ENCODE measurements at places on chromosomes 1 and 21.

- DNase-seq = peak; percentile 41
Measured at GRCh38 chr1:113981962-113982931, 3.0 kb downstream of the OLFML3 start.

GRCh38 chr21:14215971-14216641 is at the start of gene RBM11:
TSS of gene RBM11 (plus strand) at chr21:14216157. CDS start at chr21:14216187, 30 bp downstream.
- peak; percentile 81 for DNase-seq

DNA sequence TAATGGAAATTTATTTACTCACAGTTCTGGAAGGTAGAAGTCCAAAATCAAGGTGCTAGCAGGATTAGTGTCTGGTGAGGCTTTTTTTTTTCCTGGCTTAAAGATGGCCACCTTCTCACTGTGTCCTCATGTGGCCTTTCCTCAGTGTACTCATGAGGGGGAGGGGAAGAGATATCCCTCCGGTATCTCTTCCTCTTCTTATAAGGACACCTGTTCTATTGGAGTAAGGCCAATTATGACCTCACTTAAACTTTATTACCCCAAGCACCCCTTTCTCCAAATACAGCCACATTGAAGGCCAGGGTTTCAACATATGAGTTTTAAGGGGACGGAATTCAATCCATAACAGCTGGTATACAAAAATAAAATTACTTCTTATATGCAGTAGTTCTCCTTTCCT is 203.7 kb upstream of the C1orf87 start:
- no peak for DNase-seq

DNA sequence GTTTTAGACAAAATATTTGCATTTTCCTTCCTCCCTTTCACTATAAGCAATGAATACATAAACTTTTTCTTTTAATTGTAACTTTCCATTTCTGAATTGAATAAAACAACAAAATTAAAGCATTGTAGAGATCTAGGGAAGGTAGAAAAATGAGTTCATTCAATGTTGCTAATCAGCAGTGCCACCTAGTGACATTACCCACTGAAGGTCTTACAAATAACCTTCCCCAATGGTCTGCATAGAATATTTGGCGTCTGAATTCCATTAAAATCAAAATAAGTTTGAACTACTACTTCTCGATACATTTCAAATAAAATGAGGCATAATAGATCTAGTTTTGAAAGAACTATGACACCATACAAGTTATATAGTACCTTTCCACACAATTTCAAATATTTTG is 19.6 kb downstream of the FH start:
- no peak for DNase-seq

DNA sequence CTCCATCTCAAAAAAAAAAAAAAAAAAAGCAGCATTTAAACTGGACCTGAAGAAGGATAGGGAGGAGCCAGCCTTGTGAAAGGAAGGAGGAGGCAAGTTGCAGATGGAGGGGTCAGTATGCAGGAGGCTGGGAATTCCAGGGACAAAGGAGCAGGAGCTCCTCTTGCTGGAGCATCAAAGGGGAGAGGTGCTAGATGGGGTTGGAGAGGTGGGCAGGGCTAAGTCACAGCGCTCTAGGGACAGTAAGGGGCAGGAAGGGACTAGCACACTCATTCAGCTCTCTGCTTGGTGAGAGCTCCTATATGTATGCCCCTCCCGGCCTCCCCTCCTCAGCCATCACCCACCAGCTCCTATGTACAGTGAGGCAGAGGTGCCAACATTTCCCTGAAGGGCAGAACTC is 26.8 kb downstream of the MAP7D1 start:
- DNase-seq = no peak

DNA sequence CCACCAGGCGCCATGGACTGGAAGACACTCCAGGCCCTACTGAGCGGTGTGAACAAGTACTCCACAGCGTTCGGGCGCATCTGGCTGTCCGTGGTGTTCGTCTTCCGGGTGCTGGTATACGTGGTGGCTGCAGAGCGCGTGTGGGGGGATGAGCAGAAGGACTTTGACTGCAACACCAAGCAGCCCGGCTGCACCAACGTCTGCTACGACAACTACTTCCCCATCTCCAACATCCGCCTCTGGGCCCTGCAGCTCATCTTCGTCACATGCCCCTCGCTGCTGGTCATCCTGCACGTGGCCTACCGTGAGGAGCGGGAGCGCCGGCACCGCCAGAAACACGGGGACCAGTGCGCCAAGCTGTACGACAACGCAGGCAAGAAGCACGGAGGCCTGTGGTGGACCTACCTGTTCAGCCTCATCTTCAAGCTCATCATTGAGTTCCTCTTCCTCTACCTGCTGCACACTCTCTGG is 3.8 kb downstream of the GJB3 start:
- no peak for DNase-seq

GRCh38 chr1:226125831-226126230 is 60.7 kb downstream of the ACBD3 start:
- no peak for DNase-seq

GRCh38 chr1:219189021-219189824 is 15.5 kb downstream of the LYPLAL1 start:
- DNase-seq = no peak

DNA sequence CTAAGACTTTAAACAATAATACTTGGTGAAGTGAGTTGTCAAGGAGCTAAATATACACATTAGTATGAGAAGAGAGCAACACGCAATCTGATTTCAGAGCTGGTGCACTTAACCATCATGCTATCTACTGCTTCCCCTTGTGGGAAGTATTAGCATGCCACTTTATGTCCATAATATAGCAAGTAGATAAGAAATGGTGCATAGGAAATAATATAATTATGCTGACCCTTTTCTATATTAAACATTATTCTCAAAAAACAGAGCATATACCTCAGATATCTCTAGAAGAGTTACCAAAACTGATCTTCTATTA is 63.4 kb downstream of the MAGI3 start:
- DNase-seq = no peak

DNA sequence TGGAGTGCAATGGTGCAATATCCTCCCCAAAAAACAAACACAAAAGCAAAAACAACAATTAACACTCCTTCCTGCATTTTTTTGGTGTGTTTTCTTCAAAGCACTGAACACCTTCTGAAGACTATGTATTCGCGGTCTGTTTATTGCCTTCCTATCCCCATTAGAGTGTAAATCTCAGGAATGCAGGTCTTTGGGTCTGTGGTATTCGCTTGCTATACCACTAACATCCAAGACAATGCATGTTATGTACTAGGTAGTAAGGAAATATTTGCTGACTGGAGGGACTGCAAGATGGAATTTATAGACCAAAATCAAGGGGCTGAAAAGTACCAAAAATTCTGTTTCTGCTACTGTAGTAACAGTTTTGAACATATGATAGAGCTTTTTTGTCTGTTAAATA is 299.4 kb downstream of the RYR2 start:
- no peak for DNase-seq

DNA sequence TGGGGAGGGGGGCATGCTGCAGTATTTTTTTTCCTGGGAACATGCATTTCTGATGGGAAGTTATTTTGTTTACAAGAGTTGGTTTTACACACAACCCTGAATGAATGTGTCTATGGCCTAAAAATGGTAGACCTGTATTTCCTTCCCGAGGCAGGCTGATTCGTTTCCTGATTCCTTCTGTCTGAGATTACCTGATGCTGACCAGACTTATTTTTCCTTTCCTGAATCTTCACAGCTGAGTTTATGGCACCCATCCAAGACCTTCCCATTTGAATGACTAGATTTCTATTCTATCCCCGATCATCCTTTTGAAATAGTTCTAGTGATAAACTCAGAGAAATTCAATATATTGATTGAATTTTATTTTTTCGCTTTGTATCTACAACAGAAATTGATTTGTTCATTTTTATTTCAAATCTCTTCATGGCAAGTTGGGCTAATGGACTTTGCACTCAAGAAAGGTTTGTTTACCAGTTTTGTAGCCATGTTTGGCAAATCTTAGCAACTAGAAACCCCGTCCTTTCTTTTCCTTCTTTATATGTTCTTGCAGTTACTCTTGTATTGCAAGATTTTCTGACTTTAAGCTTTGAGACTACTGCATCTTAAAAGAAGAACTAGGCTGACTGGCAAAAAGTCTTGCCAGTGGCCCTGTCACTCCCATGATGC is 15.9 kb upstream of the PLEKHM2 start:
- peak; percentile 41 for DNase-seq

DNA sequence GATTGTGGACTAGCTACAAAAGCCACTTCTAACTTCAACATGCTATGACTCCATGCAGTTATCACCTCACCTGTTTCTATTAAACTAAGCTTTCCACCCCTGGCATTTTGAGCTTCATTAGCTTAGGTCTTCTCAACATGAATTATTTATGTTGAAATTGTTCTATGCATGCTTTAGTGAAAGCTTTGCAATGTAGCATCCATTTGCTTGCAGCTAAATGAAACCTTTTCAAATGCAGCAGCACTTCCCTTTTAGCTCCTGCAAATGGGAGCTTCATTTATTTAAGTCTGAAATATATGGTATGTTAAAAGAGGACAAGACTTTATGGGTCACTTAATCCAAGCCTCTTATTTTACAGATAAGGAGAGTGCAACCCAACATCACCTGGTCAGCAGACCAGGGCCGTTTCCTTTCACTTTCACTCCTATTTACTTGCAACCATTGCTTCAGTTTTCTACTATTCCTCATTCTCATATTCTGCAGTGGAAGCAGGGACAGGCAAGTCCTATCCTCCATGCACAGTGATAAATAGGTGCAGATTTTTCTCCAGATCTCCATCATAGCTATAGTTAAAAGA is 56.4 kb upstream of the SAMSN1 start:
- DNase-seq = no peak

GRCh38 chr1:58966917-58967740 is 183.3 kb upstream of the JUN start:
- DNase-seq = no peak

DNA sequence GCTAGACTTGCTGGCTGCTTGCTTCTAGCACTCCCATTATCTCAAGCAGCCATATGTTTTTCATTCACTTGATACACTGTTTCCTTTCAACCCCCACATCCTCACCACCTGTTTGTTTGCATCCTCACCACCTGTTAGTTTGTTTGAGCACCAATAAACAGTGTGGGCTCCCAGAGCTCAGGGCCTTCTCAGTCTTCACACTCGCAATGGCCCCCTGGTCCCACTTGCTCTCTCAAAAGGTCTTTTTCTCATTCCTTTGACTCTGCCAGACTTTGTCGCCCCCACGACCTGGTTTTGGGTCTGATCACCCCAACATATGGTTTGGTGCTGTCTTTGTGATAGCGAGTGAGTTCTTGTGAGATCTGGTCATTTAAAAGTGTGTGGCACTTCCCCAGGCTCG is 6.2 kb upstream of the PADI4 start:
- DNase-seq = no peak

GRCh38 chr1:174965362-174966007 is 34.3 kb upstream of the CACYBP start:
- DNase-seq = peak; percentile 26

DNA sequence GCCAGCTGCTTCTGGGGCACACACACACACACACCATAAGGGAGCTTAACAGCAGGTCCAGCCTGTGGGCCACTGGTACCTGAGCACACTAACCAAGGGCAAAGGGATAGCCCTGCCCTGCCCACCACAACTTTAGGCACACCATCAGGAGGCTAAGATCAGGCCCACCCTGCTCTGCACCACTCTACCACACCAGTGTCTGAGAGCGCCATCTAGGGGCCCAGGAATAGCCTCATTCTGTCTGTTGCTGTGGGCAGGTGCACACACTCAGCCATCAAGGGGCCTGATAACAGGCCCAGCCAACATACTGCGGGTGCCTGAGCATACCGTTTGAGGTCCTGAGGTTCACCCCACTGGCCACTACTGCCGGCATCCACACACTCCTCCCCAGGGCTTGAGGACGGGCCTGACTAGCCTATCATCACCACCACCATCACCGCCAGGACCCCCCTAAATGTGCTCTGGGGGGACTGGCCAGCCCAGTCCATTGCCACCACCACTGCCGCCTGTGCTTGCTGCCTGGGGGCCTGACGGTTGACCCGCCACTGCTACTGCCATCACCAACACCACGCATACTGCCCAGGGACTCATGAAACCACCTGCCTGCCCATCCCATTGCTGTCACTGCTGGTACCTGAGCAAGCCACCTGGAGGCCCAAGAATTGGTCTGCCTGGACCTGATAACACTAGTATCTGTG is 31.3 kb downstream of the NSL1 start:
- DNase-seq = no peak
